ENCODE measurements at places on chromosomes 16 and 17.

DNA sequence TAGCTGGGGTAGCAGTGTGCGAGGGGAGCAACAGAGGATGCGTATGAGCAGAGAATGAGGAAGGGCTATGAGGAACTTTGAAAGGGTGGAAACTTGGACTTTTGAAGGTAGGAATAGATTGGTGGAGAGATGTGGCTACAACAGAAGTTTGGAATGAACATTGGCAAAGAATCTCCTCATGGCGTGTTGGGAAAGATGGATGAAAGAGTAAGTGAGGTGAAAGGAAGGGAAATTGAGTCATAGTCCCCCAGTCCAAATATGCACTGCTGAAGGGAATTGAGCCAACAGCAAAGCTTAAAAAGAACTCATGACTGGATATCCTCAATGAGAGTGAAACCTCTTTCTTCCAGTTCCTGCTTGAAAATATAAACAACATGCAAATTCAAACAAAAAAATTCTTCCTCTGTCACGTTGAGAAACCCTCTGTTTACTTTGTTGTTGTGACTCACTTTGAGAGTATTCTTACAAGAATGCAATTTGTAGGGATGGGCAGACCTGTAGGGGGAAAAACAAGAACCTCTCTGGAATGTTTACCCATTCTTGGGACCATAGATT, 313.2 kb upstream of the KCNJ16 start:
- no peak for DNase-seq

- no peak for DNase-seq
Observed at GRCh38 chr16:82298472-82298871, 128.4 kb upstream of the MPHOSPH6 start.

DNA sequence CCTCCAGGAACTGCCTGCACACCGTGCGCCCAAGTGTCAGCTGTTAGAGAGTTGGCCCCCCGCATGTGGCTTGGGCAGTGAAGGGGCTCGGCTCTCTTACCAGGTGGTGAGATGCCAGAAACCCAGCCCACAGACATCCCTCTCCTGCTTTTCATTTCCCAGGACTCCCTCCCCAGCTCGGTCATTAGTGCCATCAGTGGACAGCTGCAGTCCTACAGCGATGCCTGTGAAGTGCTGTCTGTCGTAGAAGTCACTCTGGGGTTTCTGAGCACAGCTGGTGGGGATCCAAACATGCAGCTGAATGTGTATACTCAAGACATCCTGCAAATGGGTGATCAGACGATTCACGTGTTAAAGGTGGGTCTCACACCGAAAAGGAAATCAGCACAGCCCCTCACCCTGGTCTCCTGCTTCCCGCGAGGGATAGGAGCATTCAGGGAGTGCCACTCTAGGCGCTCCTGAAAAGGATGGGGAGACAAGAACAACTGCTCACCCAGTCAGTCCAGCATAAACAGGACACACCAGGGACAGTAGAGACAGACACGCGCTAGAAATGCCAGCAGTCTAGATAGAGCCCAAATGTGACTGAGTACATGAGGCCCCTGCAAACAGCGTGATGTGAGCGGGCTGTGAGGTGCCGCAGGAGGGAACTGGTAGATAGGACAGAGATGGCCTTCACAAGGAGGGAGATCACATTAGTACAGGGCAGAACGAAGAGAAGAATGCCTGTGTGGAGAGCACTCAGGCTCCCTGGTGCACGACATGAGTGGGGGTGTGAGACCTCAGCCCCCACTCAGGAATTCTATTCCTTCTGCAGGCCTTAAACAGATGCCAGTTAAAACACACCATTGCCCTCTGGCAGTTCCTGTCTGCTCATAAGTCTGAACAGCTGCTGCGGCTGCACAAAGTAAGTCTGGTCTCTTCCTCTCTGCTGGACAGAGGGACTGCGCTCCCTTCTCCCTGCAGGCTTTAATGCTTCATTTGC, 25.7 kb upstream of the ENDOV start:
- DNase-seq = no peak

DNA sequence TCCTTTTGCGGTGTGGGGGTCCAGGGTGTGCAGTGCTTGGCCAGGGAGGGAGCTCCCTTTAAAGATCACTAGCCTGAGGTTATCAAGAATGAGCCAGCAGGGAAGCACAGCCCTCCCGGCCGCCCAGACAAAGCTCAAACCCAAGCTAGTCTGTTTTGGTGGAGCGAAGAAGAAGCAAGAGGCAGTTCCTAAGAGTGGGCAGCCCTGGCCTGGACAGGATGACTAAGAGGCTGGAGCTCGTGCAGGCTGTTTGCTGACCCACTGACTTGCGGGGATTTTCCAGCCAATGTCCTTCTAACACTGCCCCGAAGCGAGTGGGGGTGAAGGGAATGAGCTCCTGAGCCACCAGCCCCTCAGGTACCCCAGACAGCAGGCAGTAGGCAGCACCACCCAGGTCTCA, 134.4 kb downstream of the COPRS start:
- no peak for DNase-seq

GRCh38 chr17:76088041-76088867, 9.3 kb downstream of the ZACN start:
- peak; percentile 85 for DNase-seq

- DNase-seq = no peak
Observed at GRCh38 chr17:3213587-3213986, 6.1 kb downstream of the OR1A1 start.

- no peak for DNase-seq
Observed at GRCh38 chr16:57277586-57277985, 6.9 kb downstream of the PLLP start.

DNA sequence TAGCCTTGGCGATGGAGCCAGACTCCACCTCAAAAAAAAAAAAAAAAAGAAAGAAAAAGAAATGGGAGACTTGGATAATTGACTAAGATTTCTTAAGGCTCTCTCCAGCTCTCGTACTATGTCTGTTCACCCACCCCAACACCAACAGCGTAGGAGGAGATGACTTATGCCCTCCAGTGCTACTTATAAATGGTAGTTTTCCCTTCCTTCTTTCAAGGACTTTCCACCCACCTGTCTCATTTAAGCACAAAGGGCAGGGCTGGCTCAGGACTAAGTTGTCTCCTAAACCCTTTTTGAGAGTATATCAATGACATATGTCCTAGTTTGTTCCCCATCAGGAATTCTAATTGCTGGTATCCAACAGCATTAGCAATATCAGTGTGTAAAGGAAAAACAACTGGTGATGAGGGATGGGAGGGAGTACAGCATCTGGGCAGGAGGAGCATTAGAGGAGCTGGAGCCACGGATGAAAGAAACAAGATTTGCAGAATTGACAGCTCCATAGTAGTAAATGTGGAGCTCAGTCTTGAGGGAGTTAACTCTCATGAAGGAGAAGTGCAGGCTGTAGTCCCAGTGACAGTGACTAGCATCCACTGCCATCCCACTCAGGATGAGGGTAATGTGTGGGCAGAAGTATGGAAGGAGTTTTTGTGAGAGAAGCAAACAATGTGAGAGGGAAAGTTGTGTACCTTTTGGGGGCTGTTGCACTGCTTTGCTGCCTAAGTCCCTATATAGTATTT, 17.2 kb downstream of the UBE2Z start:
- no peak for DNase-seq

DNA sequence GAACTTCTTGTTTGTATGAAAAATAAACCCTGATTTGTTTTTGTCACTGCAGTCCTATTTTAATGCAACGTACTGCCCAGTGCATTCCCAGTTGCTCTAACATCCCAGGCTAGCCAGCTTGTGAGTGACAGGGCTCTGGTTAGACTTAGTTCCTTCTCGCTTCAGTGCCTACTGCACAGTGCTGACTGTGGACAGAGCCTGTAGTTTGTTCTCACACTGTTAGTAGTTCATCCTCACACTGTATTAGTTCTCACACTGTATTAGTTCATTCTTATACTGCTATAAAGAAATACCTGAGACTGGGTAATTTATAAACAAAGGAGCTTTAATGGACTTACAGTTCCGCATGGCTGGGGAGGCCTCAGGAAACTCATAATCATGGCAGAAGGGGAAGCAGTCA, 116.6 kb upstream of the SALL1 start:
- DNase-seq = no peak

DNA sequence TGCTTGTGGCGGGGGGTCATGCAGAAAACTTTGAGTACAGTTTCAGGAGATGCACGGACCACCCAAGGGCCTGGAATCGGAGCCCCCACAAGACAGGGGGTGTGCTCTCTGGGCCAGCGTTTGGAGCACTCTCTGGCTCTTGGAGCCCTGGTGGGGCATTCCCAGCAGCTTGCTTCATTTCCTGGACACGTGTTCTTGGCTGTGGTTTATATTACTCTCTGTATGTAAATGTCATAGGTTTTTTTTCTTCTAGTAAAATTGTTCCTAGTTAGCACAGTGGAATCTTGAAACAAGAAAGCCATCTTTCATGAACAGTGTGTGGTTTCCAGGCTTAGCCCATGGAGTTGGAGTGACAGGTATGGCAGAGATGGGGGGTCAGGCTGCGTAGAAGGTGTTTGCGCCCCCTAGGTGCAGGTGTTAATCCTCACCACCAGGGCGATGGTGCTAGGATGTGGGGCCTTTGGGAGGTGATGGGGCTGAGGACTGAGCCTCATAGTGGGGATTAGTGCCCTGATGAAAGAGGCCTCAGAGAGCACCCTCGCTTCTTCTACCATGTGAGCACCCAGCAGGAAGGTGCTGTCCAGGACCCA, 79.8 kb downstream of the JPH3 start:
- no peak for DNase-seq

DNA sequence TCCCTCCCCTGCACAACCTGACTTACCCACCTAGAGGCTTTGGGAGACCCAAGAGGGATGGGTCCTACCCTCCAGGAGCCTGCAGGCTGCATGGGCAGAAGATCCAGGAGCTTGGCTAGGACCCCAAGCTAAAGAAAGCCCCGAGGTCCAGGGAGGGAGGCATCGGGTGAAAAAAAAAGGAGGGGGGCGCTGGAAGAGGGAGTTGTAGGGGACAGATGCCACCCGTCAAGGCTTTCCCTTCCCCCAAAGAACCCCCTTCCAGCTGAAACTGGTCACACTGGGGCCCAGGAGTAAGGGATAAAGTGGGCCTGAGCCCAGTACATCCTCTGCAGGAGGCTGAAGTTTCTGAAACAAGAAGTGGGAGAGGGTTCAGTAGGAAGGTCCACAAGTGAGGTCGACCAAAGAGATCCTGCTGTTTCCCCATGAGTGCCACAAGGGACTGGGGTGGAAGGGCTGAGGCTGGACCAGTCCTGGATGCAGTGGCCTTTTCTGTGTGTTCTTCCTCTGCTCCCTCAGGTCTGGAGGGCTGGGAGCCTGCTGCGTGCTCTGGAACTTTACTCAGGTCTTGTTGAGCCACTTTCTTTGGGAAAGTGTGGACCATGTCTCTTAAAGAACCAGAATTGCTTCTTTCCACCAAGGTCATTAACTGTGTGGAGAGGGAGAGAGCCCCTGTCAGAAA, 14.2 kb upstream of the CBFB start:
- no peak for DNase-seq

DNA sequence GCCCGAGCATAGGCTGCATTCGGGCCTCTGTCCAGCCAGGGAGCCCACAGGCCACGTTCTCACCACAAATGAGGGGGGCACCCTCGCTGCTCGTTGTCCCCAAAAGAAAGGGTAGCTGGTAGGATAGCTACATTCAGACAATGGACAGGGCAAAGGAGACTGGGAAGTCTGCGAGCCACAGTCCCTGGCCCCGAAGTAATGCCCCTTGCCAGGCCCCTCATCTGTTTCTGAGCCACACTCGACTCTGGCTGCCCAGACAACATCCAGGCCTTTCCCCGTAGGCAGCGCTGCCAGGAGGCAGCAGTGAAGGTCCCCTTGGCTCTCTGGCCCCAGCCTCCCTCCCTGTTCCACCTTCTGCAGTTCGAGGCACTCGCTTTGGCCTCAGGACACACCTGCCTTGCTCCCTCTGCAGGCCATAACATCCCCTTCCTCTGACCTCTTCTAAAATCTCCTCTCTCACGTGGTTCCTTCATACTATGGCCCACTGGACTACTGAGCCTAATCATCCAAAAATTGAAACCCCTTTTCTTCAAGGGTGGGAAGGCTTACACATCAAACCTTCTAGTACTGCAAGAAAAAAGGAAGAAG, 12.2 kb downstream of the AIPL1 start:
- DNase-seq = no peak

Measured in vagina (tissue), 2 donors.